Activated CD4-positive, alpha-beta T cell treated with anti-CD3 and anti-CD28 coated beads for 4 hours (primary cell): ENCODE measurements at places on chromosomes 6 and 20.

DNA sequence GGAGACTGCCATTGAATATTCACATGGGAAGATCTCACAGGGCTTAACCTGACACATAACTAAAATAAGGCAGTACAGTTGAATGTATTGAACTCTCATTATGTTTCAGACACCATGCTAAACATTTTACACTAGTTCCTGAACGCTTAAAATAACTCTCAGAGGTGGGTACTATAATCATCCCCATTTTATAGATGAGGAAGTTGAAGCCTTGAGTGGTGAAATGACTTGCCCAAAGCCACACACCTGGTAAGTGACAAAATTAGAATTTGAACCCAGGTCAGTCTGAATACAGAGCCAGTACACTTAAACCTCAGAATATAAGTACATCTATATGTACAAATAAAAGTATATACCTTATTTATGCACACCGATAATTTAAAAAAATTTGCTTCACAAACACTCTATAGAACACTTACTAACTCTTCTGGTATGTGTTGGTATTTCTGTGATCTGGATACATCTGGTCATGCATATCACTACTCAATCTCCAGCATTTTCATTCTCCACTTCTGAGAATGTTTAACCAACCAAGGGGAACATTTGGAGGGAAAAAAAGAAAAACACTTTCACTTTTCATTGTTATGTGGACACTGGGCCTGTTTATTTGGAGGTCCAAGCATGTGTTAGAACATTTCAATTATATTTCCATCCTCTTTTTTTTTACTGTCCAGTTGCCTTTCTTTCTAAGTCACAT lies 4.6 kb upstream of the BICRAL start:
- no peak for DNase-seq

GRCh38 chr6:154592199-154592860 lies 81.8 kb upstream of the CNKSR3 start:
- DNase-seq, result no peak

- DNase-seq, result no peak
Observed at GRCh38 chr6:25503686-25504085, 148.3 kb upstream of the SCGN start.

- no peak for DNase-seq
Observed at GRCh38 chr20:755941-756340, 12.4 kb downstream of the SLC52A3 start.

DNA sequence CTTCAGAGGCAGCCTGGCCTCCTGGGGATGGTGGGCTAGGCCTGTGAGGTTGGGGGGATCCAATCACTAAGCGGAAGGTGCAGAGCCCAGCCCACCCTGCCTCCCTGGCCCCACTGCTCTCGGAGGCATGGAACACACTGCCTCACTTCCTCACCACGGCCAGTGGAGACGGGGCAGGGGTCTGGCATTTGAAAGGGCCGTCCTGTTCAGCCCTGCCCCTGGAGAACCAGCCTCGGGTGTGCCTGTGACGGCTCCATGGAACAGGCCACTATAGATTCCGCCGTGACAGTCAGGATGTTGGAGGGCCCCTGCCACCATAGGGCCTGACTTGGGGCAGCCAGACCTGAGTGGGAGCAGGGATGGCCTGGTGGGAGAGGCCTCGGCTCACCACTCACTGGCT lies 110.2 kb downstream of the DACT2 start:
- no peak for DNase-seq

- DNase-seq, result no peak
Observed at GRCh38 chr6:123967905-123968304, 164.2 kb downstream of the NKAIN2 start.

GRCh38 chr20:9352739-9353138 lies 161.7 kb upstream of the LAMP5 start:
- no peak for DNase-seq

DNA sequence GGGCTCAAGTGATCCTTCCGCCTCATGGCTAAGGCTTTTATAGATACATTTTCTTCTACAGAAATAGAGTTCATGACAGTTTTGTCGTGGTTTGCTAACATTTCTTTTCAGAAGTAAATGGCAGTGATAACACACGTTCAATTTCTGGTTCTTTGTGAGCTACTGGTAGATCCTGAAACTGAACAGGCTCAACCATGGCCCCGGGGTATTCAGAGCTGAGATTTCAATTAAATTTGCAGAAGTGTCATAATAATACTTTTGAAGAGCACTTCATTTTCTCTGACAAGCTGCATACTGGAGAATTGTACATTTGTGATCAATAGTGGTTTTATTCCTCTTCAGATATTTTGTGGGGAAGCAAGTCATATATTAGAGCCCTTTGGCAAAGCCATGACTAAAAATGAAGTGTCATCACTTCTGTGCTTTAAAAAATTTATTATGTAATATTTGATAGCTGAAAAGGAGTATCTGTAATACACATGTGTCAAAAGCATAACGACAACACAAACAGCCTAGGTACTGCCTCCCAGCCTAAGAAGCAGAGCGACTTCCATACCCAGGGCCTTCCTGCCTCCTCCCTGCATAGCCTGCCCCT lies 84.3 kb upstream of the SCP2D1 start:
- no peak for DNase-seq

- no peak for DNase-seq
Observed at GRCh38 chr20:63622732-63623131, 4.2 kb downstream of the GMEB2 start.

- DNase-seq, result no peak
Observed at GRCh38 chr6:22596011-22596410, 26.6 kb downstream of the HDGFL1 start.

GRCh38 chr20:59483481-59483880 lies 120.9 kb upstream of the PHACTR3 start:
- no peak for DNase-seq
